ENCODE measurements at places on chromosomes 5 and 9. TPM values are rescaled to one million over a fixed set of nuclear protein-coding genes. Genes with fewer than 3 reads are reported as not detected.

DNA sequence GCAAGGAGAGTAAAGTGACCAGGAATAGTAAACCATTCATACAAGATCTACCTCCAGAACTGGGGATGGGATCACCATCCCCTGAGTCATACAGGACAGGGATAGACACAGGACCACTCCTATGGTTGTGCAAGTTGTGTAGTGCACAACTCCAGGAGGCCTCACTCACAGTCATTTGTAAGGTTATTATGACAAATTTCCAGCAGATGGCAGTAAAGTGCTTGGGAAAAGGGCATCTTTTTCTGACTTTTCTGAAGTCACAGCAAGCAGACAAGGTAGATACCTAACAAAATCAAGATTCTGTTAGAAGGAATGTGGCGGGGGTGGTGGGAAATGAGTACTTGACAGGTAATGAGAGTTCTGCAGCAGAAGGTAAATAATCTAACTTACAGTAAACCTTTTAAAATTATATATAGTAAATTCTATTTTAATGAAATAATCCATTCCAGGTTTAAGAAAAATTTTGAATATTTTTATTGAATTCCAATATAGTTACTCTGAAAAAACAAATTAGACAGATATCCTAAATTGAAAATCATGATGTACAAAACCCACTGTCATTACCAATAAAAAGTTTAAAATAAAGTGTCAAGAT lies 16.7 kb upstream of the KIF27 start:
- DNase-seq: no peak

GRCh38 chr5:126171916-126172315 lies 251.3 kb upstream of the GRAMD2B start:
- DNase-seq: no peak

GRCh38 chr9:109248133-109248581 lies 72.7 kb downstream of the EPB41L4B start:
- peak; percentile 34 for DNase-seq

GRCh38 chr5:178290376-178290775 lies 57.8 kb upstream of the PHYKPL start:
- no peak for DNase-seq

GRCh38 chr9:88873635-88874034 lies 117.6 kb upstream of the S1PR3 start:
- DNase-seq: no peak

- DNase-seq: no peak
These were observed 35.7 kb upstream of the PLIN2 start for GRCh38 chr9:19162956-19163355.

GRCh38 chr9:99135456-99135855 lies 30.5 kb downstream of the TGFBR1 start:
- no peak for DNase-seq

GRCh38 chr5:71587766-71588532 lies 809 bp downstream of the MCCC2 start:
- DNase-seq: no peak

DNA sequence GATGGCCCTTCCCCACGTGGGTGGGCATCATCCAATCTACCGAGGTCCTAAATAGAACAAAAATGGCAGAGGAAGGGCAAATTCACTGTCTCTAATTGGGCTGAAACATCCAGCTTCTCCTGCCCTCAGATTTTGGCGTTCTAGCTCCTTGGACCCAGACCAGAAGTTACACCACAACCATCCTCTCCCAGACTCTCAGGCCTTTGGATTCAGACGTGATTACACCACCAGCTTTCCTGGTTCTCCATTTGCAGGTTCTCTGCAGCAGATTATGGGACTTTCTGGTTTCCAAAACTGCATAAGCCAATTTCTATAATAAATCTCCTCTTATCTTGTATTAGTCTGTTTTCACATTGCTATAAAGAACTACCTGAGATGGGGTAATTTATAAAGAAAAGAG lies 73.6 kb upstream of the STARD4 start:
- DNase-seq: no peak

DNA sequence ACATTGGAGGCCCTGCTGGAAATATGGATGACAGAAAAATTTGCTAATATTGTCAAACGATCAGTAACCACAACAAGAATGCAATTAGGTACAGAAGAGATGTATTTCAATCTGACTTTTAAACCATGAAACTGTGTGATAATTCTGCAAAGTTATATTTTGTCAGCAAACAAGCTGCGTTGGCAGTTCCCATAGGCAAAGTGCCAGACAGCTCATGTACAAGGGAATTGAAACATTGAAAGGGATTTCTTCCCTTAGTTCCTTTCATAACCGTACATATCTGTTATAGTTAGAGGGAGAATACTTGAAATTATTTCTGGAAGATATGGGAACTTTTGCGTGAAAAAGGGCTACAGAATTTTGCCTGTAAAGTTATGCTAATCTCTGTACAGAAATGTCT lies 419.4 kb upstream of the PTGER4 start:
- DNase-seq: no peak

GRCh38 chr5:179755022-179755421 lies 22.4 kb downstream of the MAML1 start:
- DNase-seq: no peak

DNA sequence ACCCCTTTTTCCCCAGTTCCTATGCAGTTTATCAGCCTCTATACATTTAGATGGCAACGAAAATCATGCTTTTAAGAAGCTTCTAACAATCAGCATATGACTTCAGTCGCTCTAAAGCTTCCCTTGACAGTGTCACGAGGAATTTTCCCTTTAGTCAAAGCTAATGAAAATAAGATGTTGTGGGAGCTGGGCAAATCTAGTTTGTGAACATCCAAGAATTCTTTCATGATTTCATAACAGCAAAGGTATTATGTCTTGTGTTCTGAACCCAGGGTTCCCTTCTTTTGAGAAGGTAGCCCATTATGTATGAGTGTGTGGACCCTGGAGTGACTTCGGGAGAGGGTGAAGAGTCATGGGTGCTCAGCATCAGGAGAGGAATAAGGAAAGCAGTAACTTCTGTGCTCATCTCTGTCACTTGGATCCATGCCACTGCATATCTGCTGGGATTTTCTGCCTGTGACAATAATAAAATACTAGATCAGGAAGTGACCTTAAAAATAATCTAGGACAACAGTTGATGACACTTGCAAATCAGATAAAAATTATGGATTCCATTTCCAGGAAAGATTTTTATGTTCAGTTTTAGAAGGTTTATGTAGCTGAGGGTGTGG lies 102.4 kb downstream of the PCSK1 start:
- no peak for DNase-seq

DNA sequence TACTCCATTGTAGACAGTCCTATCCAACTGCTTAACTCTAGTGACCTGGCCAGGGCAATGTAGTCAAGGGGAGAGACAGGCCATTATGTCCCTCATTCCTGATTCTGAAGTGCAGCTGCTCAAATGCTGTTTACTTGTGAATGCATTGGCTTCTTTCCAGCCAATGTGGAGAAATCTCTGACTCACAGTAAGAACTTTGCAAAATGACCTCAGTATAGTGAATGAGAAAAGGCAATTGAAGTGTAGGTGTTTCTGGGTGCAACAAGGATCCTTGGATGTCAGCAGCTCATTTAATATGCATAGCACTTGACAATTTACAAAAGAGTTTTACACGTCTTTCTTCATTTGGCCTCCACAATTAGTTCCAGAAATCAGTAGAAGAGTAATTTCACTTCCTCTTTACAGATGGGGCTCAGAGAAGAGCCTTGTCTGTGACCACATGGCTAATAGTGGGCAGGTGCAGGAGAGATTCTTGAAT lies 367.2 kb downstream of the OSTF1 start:
- DNase-seq: no peak

DNA sequence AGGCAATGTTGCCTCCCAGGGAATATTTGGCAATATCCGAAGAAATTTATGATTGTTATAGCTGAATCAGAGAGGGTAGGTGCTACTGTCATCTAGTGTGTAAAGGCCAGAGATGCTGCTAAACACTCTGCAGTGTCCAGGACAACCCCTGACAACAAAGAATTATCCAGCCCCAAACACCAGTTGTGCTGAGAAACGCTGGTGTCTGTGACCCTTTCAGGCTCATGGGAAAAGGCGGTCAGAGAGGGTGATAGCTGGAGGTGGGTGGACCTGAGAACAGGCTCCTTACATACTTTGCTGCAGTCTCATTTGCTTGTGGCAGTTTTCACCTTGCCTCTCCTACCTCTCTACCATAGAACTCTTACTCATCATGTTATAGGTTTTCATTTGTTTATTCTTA lies 295.3 kb upstream of the DMRT1 start:
- DNase-seq: no peak

GRCh38 chr9:22975951-22976350 lies 529.3 kb downstream of the DMRTA1 start:
- DNase-seq: no peak

DNA sequence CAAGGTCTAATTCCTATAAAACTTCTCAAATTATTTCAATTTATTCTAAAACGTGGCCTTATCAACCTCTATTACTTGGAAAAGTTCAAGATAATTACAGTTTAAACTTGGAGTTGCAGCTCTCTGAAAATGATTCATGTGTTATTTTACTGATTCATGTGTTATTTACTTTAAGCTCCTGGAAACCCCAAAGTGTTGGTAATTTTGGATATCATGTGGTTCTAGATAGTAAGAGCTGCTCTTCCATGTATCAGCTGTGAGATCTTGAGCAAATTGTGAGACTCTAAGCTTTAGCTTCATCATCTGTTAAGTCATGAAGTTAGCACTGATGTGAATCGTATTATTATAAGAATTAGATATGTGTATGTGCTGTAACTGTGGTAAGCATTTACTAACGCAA lies 749.2 kb downstream of the TLE4 start:
- DNase-seq: no peak

DNA sequence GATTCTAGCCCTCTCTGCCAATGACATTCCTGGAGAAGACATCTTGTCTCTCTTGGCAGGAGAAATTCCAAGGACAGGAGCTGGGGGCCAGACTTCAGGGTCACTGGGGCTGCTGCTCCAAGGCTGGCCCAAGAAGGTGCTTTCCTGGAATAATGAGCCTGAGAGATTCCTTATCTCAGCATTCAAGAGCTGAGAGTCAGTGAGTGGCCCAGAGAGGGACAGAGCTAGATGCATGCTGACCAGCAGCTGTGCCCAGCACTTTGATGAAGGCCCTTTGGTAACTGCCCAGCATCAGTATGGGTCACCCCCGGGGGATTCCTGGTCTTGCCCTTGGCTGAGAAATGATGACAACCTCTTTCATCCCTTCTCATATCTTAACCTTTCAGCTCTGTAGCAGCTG lies 47.7 kb upstream of the CTNNA1 start:
- no peak for DNase-seq

- no peak for DNase-seq
These were observed 1.2 kb downstream of the HOMER1 start for GRCh38 chr5:79512471-79513307.

DNA sequence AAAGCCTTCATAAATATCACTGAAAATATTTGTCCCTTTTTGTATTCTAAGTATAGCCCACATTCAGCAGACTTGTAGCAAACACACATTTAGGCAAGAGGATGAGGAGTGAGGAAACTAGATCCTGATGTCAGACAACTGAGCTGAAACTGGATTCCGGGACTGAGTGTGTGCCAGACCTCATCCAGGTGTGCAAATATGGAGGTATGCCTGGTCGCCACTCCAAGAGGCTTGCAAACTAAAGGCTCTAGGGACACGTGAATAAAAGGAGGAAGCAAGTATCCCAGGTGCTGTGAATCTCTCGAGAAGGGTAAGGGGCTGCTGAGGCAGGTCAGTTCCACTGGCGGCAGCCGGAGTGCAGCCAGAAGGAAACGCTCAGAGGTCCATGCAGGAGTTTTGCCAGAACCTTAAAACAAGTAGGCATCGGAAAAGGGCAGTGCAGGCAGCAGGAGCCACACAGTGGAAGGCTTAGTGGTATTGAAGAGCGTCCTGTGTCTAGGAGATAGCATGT lies 77.4 kb upstream of the ALDH1B1 start:
- no peak for DNase-seq

GRCh38 chr9:82369251-82369945 lies 380.8 kb downstream of the SPATA31D1 start:
- no peak for DNase-seq

- DNase-seq: no peak
These were observed 35.5 kb downstream of the MED10 start for GRCh38 chr5:6342689-6343315.

GRCh38 chr5:144468571-144468970 lies 297.9 kb downstream of the KCTD16 start:
- DNase-seq: no peak

DNA sequence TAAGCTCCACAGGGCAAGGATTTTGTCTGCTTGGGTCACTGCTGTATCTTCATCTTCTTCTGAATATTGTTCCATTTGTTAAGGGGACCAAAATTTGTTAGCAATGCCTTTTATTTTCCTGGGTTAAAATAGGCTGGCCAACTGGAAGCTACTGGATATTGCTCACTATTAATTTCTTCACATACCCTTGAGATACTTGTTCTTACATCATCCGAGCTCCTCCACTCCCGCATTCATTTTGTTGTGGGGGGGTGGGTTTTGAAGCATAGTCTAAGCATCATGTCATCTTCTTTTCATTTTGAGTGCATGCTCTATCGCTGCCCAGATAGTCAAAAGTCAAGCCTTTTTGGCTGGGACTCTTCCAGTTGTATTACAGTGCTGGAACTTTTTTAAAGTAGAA lies 42.5 kb upstream of the PIK3R1 start:
- DNase-seq: no peak

DNA sequence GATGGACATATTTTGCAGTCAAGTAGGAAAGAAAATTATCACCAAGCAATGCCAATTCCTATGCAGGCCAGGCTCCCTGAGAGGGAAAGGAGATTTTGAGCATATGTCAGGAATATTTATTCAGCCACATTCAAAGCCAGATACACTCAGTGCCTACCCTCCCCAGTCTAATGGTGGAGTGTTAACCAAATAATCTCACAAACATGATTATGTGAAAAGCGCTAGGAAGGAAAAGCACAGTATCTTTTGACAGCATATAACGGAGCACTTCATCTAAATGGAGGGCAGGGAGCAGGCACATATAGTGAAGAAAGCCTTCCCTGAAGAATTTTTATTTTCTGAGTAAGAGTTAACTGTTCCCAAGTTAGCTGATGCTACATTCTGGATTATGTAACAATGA lies 80.3 kb upstream of the SLC30A5 start:
- DNase-seq: no peak

FOXI1 gene
- total RNA-seq: not detected

AGXT2 gene
- not detected for total RNA-seq

PCDHGC5 gene
- total RNA-seq: 0.78 TPM

EIF4E1B gene
- total RNA-seq: 0.63 TPM

CSF1R gene
- total RNA-seq: not detected

TMC1 gene
- total RNA-seq: 0.95 TPM
